IPS DF 6.9 (cell line): ENCODE measurements at places on chromosomes 3 and 15.

- no peak overlapping the region for H3K4me3 ChIP-seq
- H3K27ac ChIP-seq: no peak overlapping the region
- H3K36me3 ChIP-seq: no peaks in the 10 kb centered on the region
- no peaks in the 10 kb centered on the region for H3K4me1 ChIP-seq
Observed at GRCh38 chr15:77173487-77173886, 102.6 kb upstream of the TSPAN3 start.

- H3K4me1 ChIP-seq: no peaks in the 10 kb centered on the region
- no peaks in the 10 kb centered on the region for H3K36me3 ChIP-seq
- H3K27ac ChIP-seq: no peak overlapping the region
Observed at GRCh38 chr3:113141543-113141942, 69.8 kb upstream of the BOC start.

DNA sequence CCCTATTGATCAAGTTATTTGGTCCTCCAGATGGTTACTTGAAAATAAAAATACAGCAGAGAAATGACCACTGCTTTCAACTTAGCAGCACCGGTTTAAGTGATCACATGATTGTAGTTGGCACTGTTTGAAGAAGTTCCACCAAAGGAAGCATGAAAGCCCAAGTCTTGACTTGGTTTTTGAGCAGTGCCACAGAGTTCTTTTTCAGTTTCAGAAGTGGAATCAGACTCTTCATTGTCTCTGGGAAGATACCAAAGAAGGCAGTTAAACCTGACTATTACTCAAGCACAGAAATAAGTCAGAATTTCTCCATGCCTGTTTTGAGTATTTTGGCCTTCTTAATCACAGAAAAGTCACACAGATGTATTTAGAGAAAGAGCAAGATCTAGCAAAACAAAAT is 66.7 kb downstream of the BBX start:
- no peaks in the 10 kb centered on the region for H3K36me3 ChIP-seq
- no peak overlapping the region for H3K4me3 ChIP-seq
- H3K4me1 ChIP-seq: no peaks in the 10 kb centered on the region
- H3K27me3 ChIP-seq: no peaks in the 10 kb centered on the region

DNA sequence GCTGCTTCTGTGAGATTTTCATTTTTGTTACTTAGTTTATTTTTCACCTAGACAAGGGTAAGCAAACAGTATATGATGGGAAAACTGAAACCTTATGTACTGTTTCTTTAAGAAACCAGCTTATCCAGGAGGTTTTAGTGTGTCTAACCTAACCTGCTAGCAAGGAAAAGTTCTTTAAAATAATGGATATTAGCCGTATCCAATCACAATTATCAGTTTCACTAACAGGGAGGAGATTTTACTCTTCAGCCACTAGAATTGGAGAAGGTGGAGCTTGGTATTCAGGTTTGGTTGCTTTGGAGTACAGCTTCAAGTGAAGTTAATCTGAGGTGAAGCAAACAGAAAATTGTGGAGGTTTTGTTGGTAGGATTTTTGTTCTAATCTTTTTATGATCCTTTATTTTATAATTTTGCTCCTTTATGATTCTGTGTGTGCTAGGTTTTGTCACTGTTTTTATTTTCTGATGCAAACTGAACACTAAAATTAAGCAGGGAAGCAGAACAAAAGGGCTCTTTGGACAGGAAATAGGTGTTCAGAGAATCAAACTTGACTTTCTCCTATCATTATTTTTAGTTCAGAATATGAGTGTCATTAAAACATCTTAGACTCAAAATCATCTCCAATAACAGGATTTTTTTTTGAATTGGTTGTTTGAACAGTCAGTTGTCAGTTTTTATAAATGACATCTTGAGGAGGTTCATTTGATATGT is 13.0 kb downstream of the ZFAND6 start:
- no peak overlapping the region for H3K4me3 ChIP-seq
- H3K27me3 ChIP-seq: no peaks in the 10 kb centered on the region
- H3K36me3 ChIP-seq: no peaks in the 10 kb centered on the region
- peak; percentile 48 for DNase-seq
- no peaks in the 10 kb centered on the region for H3K4me1 ChIP-seq

DNA sequence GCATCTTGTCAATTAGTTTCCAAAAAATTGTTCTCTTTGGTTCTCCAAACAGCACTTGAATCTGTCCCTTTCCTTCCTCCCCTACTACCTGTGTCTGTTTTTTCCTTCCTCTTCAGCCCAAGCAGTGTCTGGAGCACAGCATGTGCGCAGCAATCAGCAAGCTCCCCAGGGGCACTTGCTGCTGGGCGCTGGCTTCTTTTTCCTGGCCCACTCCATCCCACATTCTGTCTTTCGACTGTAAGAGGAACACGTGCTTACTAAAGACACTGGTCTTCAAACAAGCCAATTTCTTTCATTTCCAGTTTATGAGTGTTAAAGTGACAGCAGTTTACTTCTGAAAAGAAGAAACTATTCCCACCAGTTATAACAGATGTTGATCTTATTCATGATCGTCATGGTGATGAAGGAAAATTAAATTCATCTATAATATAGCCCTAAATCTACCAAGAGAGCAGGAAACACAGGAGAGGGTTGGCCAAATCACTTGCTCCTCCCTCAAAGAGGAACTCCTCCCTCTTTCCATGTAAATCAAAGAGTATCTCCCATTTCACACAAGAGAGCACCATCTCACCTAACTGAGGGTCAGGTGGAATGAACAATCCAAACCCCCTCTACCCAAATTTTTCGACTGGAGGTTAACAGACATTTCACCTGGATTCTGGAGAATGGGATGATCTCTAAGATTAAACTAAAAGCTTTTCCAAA is 115.4 kb downstream of the IGF2BP2 start:
- H3K36me3 ChIP-seq: no peaks in the 10 kb centered on the region
- no peak for DNase-seq
- no peak overlapping the region for H3K4me3 ChIP-seq
- H3K4me1 ChIP-seq: peaks cover 9% of the 10 kb centered on the region; the same call in 1 of the 2 replicates
- H3K27ac ChIP-seq: no peak overlapping the region

GRCh38 chr15:84752700-84753099 is 4.3 kb downstream of the ZNF592 start:
- H3K27ac ChIP-seq: no peak overlapping the region
- H3K27me3 ChIP-seq: no peaks in the 10 kb centered on the region
- no peak for DNase-seq
- no peaks in the 10 kb centered on the region for H3K36me3 ChIP-seq

DNA sequence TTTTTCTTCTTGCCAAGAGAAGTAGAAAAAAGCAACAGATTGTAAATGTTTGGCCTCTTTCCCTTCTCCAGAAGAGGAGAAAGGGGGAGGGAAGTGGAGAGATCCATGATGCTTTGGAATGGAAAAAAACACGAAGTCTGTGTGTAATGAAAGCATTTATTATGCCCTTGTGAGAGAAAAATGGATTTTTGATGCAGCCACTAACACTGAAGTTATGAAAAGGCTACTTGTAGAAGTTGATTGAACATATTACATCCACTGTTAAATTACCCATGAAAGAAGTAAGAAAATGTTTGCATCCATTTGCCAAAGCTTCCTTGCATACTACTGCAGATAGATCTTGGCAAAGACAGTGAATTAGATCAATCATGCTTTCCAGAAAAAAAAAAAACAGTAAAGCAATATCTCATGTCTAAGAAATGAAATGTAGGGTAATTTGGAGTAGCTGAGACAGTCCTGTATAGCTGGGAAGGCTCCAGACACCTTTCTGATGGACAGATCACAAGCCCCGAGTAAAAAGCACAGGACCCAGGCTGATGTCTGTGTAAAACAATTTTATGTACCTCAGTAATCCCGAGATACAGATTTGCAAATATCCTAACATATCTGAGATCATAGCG is 295.5 kb downstream of the PLOD2 start:
- no peaks in the 10 kb centered on the region for H3K4me1 ChIP-seq
- H3K27ac ChIP-seq: no peak overlapping the region
- H3K27me3 ChIP-seq: no peaks in the 10 kb centered on the region
- no peak for DNase-seq
- H3K36me3 ChIP-seq: no peaks in the 10 kb centered on the region

DNA sequence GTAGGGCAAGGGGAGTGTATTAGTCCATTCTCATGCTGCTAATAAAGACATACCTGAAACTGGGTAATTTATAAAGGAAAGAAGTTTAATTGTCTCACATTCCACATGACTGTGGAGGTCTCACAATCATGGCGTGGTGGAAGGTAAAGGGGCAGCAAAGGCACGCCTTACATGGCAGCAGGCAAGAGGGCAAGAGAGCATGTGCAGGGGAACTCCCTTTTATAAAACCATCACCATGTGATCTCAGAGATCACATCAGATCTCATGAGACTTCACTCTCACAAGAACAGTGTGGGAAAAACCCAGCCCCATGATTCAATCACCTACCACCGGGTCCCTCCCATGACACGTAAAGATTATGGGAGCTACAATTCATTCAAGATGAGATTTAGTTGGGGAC is 41.4 kb downstream of the SUMF1 start:
- no peaks in the 10 kb centered on the region for H3K27me3 ChIP-seq
- DNase-seq: no peak
- 0 out of 2 replicates have a peak, but pooled peaks cover 2% of the 10 kb centered on the region for H3K4me1 ChIP-seq
- H3K36me3 ChIP-seq: no peaks in the 10 kb centered on the region

- no peaks in the 10 kb centered on the region for H3K4me1 ChIP-seq
- H3K36me3 ChIP-seq: no peaks in the 10 kb centered on the region
- peaks cover 4% of the 10 kb centered on the region; the same call in 1 of the 2 replicates for H3K27me3 ChIP-seq
- peak within 1 kb of the TSS; percentile 16; the same call in 1 of the 2 replicates for H3K4me3 ChIP-seq
- H3K27ac ChIP-seq: no peak within 1 kb of the TSS
Observed at GRCh38 chr3:30894521-30895251, at the start of gene GADL1. Gene GADL1, minus strand, starts transcription at chr3:30894661. Its CDS starts 47 bp downstream, at chr3:30894614.

DNA sequence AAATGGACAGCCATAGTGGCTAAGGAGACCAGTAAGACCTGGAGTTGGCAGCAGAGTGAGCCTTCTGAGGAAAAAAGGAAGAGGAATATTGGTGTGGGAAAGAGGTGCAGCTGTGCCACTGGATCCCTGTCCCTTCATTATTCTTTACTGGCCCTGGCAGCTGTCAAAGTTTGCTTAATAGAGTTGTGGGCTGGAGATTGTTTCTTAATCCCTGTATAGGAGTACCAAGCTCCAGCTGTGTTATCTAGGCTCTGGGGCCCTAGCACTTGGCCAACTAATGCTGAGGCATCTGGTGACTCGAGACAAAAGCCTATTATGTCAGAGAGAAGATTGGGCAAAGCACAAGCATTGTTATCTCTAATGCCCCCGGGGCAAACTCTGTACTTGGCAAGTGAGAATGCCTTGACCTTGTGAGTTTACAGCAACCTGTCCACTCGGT is 61.4 kb downstream of the ZNF609 start:
- no peak for DNase-seq
- no peaks in the 10 kb centered on the region for H3K27me3 ChIP-seq
- no peaks in the 10 kb centered on the region for H3K36me3 ChIP-seq
- no peak overlapping the region for H3K27ac ChIP-seq
- 0 out of 2 replicates have a peak, but pooled peaks cover 4% of the 10 kb centered on the region for H3K4me1 ChIP-seq

- no peak for DNase-seq
- H3K27ac ChIP-seq: no peak overlapping the region
- H3K4me1 ChIP-seq: no peaks in the 10 kb centered on the region; the same call in 1 of the 2 replicates
- H3K36me3 ChIP-seq: no peaks in the 10 kb centered on the region; the same call in 1 of the 2 replicates
- H3K4me3 ChIP-seq: no peak overlapping the region
- H3K27me3 ChIP-seq: no peaks in the 10 kb centered on the region
Observed at GRCh38 chr3:45607790-45608189, 13.2 kb downstream of the LIMD1 start.

DNA sequence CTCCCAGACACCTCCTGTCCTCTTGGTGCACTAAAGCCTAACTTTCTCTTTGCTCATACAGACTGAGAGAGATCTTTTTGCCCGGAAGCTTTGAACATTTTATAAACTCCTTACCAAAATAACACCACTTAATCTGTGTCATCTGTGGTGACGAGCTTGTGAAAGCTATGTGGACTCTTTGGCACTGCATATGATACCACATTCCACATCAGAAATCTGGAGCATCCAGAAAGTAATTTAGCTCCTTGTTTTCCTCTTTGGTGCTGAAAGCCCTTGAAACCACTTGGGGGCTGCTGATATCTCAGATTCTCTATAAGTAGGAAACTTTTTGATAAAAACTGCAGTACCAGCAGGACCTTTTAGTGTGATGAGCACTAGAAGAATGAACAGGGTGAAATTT is 128.3 kb downstream of the ALCAM start:
- peaks cover 3% of the 10 kb centered on the region; the same call in 1 of the 2 replicates for H3K36me3 ChIP-seq
- H3K27me3 ChIP-seq: no peaks in the 10 kb centered on the region
- no peak overlapping the region for H3K4me3 ChIP-seq

- H3K4me3 ChIP-seq: no peak overlapping the region
- no peak overlapping the region for H3K27ac ChIP-seq
- H3K36me3 ChIP-seq: no peaks in the 10 kb centered on the region
- H3K27me3 ChIP-seq: no peaks in the 10 kb centered on the region
Observed at GRCh38 chr15:63288342-63288741, 10.9 kb downstream of the APH1B start.

DNA sequence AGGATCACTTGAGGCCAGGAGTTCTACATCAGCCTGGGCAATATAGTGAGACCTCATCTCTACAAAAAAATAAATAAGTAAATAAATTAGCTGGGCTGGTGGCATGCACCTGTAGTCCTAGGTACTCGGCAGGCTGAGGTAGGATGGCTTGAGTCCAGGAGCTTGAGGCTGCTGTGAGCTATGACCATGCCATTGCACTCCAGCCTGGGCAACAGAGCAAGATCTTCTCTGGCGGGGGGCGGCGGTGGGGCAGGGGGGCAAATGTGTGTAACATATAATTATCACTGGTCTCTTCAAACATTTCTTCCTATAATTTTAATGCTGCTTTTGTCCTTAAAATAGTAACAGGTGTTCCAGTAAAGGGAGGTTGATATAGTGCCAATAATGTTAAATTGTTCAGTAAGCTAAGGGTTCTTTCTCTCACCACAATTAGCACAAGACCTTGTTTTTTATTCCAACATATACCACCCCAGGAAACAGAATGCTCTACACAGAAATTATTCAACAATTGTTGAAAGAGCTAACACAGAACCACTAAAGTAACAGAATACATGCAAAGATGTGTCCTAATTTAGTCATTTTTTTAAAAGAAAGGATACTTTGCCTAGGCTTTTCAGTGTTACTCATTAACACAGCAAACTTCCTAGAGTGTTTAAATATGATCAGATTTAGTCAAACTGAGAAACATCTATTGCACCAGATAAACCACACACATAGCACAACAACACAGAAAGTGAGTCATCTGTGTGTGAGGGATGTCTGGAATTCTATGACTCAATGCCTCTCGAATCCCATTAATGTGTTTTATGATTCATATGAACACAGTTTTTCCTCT is 29.1 kb downstream of the ANKRD28 start:
- no peak for DNase-seq
- H3K27me3 ChIP-seq: no peaks in the 10 kb centered on the region
- H3K4me1 ChIP-seq: no peaks in the 10 kb centered on the region
- no peak overlapping the region for H3K4me3 ChIP-seq
